Naive thymus-derived CD8-positive, alpha-beta T cell (primary cell): ENCODE measurements at places on chromosomes 11 and 22. TPM values are rescaled to one million over a fixed set of nuclear protein-coding genes. Genes with fewer than 3 reads are reported as not detected.

CLCF1 gene
- 1.1 TPM for total RNA-seq

OR51B2 gene
- total RNA-seq: not detected

TTC36 gene
- 0.69 TPM for total RNA-seq

DNA sequence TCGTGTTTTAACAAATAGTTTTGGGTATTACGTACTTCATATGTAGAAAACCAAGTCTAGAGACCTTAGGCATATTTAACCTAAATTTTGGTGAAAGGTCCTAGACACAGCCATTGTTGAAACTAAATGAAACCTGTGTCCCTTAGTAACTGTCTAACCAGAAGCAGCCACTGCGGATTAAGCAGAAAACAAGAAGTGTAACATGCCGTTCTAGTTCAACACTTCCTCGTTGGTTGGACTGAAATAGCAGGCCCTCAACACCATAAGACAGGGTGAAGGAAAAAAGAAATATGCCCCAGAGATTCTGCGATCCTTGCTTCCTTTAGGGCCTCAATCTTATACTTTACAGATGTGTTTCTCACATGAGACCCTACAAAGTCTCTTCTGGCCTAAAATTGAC lies 2.0 kb downstream of the NAA40 start:
- H3K36me3 ChIP-seq: no peaks in the 10 kb centered on the region
- no peak for DNase-seq
- H3K4me3 ChIP-seq: peak overlapping the region; percentile 49

GRCh38 chr11:106524436-106524835 lies 447.0 kb downstream of the AASDHPPT start:
- no peaks in the 10 kb centered on the region for H3K36me3 ChIP-seq
- no peak overlapping the region for H3K27ac ChIP-seq
- no peaks in the 10 kb centered on the region for H3K27me3 ChIP-seq
- H3K4me3 ChIP-seq: no peak overlapping the region

GRCh38 chr11:267491-267994 lies 10.7 kb upstream of the NLRP6 start:
- peak; percentile 57 for DNase-seq
- H3K4me3 ChIP-seq: peak overlapping the region; percentile 84
- H3K27me3 ChIP-seq: no peaks in the 10 kb centered on the region
- H3K36me3 ChIP-seq: no peaks in the 10 kb centered on the region

GRCh38 chr22:29773233-29773632 lies 6.1 kb downstream of the UQCR10 start:
- H3K4me1 ChIP-seq: peaks cover 3% of the 10 kb centered on the region
- DNase-seq: no peak

- H3K36me3 ChIP-seq: no peaks in the 10 kb centered on the region
- no peak for DNase-seq
- no peak overlapping the region for H3K4me3 ChIP-seq
- peaks cover 9% of the 10 kb centered on the region for H3K4me1 ChIP-seq
- peaks cover 14% of the 10 kb centered on the region for H3K27me3 ChIP-seq
These were observed 119.4 kb upstream of the CLPB start for GRCh38 chr11:72553706-72554105.
